ENCODE measurements at places on chromosomes 16 and 17.
A peak's percentile ranks its signal among the peaks of the same experiment; 100 is the strongest.

- no peak for DNase-seq
Observed at GRCh38 chr17:19672009-19672750, 23.6 kb downstream of the ALDH3A2 start.

DNA sequence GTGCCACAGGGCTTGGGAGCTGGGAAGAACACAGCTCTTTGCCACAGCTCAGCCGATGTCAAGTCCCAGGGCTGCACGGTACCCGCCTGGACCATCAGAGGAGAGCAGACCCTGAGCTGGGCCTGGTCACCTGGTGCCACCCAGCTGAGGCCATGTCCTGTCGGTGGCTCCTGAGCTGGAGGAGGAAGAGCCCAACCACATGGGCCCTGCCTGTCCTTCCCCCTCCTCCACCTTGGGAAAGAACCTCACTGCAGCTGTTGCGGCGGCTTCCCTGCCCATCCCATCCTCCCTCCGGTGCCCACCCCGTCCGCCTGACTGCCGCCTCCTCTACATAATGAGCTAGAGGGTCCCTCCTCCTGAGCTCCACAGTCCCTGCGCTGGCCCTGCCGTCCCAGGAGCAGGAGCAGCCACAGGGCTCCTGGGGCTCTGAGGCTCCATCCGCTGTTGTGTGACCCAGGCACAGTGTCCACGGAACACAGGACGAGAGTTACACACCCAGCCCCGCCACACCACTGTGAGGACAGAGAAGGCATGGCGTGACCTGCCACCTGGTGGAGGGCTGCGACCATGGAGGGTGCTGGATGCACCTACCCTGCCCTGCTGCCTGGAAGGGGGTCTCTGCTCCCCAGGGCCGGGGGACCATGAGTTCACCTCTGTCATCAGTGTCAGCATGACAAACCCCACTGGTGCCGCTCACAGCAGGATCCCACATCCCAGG lies 21.4 kb upstream of the CHMP6 start:
- DNase-seq: peak; percentile 28

DNA sequence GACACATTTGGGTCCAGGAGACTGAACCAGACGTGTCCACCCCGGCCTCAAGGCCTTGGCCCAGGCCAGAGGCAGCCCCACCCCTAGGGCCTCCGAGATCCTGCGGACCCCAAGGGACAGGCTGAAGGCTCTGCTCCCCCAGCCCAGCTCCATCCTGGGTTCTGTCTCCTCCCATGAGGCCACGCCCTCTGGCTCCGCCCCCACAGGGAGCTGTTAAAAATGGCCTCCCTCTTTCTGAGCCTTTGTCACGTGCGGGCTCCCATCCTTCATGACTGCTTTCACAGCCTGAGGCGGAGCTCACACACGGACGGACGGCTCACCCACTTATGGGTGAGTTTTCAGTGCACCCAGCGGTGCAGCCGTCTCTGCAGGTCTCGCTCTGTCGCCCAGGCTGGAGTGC lies 6.5 kb upstream of the CACNA1H start:
- DNase-seq: no peak

DNA sequence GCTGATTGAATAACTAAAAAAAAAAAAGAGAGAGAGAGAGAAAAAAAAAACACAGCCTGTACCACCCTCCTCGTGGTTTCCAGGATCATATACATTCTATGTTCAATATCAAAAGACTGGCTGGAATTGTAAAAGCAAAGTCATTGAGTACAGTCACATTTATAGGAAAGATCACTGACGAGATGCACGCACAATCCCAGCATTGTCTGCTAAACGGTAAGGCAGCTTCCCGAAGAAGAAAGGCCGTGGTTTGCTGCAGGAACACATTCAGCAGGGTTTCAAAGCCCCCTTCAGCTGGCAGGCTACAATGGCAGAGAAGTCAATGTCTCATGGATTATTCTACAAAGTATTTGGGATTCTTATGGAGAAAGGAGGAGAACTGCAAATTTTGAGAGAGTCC lies 9.3 kb downstream of the NQO1 start:
- no peak for DNase-seq

Measured in epithelial cell of esophagus (primary cell).